NCI-H69 (cell line): ENCODE measurements at places on chromosomes 5 and 9.
A peak's percentile ranks its signal among the peaks of the same experiment; 100 is the strongest.

DNA sequence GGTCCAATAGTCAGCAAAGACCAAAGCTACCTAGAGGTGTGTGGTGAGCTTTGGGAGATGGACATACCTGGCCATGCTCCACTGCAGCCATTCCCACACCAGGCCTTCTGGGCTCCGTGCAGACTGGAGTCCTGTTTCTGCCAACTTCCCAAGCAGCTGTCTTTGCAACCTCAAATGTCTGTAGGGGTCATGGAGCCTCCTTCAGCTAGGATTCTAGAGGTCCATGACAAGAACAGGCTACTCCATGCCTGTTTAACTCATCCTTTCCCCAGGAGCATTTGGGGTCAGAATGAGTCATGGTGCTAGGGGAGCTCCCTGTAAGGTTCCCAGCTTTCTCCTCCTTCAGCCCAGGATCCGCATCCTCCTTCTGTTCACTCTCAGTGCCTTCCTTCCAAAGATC lies 17.1 kb downstream of the VPS13A start:
- no peak for DNase-seq

DNA sequence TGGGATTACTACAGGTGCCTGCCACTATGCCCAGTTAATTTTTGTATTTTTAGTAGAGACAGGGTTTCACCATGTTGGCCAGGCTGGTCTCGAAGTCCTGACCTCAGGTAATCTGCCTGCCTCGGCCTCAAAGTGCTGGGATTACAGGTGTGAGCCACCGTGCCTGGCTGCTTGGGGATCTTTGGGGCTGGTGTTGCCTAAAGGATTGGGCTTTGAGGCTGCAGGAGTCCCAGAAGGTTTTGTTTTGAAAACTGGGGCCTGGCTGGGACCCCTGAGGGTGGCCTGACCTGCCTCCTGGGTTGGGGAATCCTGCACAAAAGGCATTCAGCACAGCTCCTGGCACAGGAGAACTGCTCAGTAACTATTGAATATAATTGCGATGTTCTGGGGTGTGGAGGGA lies 25.1 kb upstream of the SHB start:
- no peak for DNase-seq

DNA sequence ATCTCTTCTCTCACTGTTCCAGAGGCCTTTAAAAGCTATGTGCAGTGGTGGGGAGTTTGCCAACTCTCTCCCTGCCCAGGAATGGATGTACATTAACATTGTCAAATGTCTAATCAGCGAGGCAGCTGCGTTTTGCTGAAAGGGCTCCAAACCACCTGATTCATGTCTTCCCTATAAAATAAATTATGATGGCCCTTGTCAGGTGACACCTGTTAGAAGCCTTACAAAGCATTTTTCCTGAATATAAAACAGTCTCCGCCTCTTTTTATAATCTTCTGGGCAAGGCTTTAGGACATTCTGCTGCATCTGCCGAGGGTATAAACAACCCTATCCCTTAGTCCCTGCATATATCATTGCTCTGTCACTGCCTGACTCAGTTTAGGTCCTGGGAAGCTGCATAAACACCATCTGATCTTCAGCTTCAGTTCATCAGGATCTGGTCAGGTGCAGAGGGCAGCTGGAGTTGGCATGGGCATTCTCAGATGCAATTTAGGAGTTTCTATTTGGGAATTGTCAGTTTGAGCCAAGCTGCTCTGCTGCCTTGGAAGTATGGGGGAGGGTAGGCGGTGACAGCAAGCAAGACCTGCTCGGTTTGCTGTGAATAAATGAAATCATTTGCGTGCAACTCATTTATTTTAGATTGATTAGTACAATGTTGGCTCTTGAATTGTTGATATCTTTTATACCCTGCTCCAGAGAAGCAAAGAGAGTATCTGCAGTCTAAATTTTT lies 103.5 kb downstream of the ACER2 start:
- peak; percentile 66 for DNase-seq

- DNase-seq = no peak
Measured at GRCh38 chr9:89346696-89347095, 28.4 kb downstream of the SECISBP2 start.

DNA sequence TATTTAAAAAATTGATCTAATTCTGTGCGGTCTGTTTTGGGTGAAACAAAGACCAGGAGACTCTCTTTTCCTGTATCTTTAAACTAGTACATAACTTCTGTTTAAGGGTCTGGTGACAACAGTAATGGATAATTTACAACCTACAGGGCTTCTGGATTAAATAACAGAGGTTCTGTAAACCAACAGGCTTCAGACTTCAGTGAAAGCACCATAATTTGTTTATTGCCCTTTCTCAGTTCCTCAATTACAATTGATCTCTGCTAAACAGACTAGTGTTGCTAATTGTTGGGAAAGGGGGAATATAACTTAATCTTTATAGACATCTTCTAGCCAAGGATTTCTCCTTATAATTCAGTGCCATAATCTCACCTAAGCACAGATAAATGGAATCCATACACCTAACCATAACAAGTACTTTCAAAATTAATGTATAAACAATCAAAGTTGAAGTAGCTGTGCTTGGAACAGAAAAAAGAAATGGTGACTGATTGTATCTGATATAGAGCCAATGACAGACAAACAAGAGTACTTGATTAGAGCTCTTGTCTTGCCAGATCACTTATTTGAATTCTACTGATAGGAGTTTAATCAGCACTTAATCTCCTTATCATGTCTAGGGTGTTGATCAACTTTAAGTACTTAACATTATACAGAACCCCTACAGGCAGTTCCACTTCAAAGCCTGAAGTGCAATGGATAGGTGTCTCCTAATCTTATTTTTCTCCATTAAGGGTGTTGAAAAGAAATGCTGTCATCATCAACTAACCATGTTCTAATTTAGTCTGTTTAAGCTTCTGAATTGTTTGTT lies 536.0 kb downstream of the NR2F1-AS1 start:
- peak; percentile 21 for DNase-seq

GRCh38 chr5:76402886-76403765 lies at the start of gene IQGAP2:
Gene IQGAP2 (plus strand): TSS chr5:76403285. CDS start chr5:76403546, 261 bp downstream.
- DNase-seq = peak; percentile 71

DNA sequence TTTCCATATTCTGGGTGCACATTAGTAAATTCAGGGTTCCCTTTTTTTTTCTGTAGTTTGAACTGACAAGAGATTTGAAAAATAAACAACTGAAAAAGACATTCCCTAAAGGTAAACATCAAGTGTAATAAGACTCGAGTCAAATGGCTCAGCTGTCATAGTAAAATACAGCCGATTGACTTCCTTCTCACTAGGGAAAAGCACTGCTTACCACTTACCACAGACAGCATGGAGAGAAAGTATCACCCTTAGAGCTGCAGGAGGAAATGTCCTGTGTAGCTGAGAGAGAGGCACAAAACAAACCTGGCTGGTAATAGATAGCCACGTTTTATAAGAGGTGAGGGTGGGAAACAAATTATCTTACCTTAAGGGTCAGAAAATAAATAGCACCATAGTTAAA lies 12.1 kb upstream of the DMAC1 start:
- peak; percentile 89 for DNase-seq

GRCh38 chr5:106314221-106314824 lies 1356.4 kb downstream of the EFNA5 start:
- DNase-seq = no peak

DNA sequence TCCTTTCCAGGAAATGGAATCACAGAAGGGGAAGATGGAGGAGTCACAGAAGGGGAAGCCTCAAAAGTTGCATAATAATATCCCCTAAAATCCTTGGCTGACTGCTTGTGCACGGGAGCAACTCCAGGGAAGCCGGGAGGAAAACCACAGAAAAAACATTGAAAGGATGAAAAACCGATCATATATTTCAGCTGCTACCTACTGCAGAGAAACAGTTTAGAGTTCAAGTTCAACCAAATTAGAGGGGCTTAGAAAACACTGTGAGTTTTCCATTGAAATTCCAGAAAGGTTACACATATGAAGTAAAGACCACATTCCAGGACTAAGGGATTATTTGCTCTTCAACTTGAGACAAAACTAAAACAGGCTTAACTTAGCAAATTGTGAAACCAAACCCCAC lies 37.6 kb upstream of the MTAP start:
- no peak for DNase-seq

GRCh38 chr5:89596821-89597220 lies 713.8 kb upstream of the MEF2C start:
- no peak for DNase-seq

GRCh38 chr9:34568774-34569173 lies 20.8 kb downstream of the CNTFR start:
- peak; percentile 27 for DNase-seq

GRCh38 chr5:79850316-79850822 lies 140.7 kb downstream of the MTX3 start:
- no peak for DNase-seq

- DNase-seq = no peak
Measured at GRCh38 chr5:155686131-155686530, 640.8 kb upstream of the SGCD start.

- DNase-seq = no peak
Measured at GRCh38 chr5:14628346-14628745, 36.2 kb upstream of the OTULIN start.

GRCh38 chr5:76642390-76643040 lies 19.3 kb upstream of the F2RL2 start:
- no peak for DNase-seq

DNA sequence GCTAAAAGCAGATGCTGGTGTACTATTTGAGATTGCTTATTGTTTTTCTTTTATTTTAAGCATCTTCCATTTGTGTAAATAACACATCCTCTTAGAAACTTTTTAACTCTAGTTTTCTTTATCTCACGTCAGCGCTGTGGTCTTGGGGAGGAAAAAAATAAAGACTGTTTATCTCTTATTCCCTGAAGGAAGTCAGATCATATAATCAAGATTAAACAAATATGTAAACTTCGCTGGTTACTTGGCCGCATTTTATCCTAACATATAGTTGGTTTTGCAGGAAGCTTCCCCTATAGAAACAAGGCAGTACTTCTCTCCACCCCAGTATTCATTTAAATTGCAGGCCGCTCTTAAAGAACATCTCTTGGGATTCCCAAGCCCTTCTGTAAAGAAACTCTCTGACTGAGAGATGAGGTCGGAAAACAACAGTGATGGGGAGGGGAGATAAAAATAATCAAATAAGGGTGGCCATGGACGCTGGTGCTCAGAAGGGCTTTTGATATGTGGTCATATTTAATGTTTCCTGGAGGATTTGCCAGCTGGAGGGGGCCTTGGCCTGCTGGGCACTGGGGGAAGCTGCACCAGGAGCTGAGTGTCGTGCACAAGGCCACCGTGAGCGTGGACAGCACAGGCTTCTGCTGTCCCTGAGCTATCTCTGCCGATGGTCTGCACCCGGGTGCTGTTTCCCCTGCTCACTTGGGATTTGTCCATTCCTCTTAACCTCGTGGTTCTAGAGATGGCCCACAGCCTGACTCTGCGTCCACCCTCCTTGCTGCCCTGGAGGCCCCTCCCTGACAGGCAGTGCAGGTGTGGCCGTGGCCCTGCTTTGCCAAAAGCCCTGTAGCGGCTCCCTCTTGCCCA lies 23.8 kb downstream of the NEURL1B start:
- DNase-seq = no peak

DNA sequence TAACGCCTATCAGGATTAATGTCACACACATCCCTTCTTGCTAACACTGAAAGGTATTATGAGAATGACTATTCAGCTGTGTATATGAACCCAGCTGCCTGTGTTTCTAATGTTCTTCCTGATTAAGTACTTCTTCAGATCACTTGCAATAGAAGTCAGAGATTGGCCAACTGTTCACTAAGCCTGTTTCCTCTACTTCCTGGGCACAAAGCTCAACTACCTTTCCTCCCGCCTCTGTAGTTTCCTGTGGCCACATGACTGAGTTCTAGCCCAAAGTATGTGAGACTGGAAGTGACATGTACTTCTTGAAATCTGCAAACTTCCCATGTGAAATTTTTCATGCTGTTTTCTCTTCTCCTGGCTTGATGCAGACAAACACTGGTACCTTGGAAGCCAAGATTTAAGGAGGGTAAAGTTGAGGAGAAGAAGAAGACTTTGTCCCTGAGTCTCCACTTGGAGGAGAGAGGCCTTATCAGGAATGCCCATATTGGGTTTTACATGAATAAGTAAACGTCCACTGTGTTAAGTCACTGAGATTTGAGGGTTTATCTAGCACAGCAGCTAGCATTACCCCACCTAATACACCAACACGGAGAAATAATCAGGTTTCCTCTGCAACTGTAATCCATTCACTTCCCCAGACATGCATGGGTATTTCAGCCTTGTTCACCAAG lies 58.6 kb downstream of the SLIT3 start:
- no peak for DNase-seq

- DNase-seq = no peak
Measured at GRCh38 chr5:38165435-38165834, 92.9 kb upstream of the EGFLAM start.

DNA sequence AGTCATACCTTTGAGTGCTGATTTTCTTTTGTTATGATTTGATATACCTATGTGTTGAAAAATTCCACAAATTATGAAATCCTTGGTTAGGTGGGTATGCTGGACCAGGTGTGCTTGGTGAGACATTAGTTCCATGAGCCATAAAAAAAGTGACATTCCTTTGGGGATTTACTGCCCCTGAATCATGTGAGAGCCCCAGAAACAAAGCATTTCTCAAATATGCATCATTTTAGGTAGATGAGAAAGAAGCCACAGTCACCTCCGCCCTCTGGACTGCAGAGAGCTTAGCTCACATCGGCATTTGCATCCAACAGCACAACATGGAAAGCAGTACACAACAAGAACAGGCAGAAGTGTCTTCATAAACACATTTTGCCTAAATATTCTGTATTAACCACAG lies 55.3 kb downstream of the DAP start:
- no peak for DNase-seq

- peak; percentile 27 for DNase-seq
Measured at GRCh38 chr5:176180339-176180738, 57.9 kb upstream of the SIMC1 start.

DNA sequence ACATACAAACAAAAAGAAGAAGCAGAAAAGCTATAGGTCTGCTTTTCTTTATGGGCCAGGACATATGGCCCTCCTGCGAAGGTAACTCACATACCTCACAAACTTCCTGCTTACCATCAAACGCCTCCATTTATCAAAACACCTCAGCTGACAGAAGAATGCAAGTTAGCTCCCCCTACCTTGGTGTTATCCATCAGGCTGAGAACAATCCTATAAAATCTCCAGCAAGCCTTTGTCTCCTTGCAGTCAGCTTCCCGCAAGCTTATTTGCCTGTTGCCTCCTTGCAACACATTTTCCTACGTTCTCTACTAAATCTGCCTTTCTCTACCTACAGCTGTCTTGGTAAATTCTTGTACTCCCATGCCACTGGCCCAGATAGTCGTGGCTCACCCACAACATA lies 22.7 kb upstream of the PCA3 start:
- peak; percentile 16 for DNase-seq

GRCh38 chr9:93436218-93436617 lies 15.3 kb upstream of the FAM120A start:
- no peak for DNase-seq

- peak; percentile 88 for DNase-seq
Measured at GRCh38 chr5:127844581-127845021, 141.4 kb downstream of the CCDC192 start.
